Caki2 (cell line): ENCODE measurements at places on chromosomes 4 and X.
A peak's percentile ranks its signal among the peaks of the same experiment; 100 is the strongest.

- no peak for DNase-seq
Measured at GRCh38 chrX:37455381-37455780, 106.2 kb downstream of the PRRG1 start.

DNA sequence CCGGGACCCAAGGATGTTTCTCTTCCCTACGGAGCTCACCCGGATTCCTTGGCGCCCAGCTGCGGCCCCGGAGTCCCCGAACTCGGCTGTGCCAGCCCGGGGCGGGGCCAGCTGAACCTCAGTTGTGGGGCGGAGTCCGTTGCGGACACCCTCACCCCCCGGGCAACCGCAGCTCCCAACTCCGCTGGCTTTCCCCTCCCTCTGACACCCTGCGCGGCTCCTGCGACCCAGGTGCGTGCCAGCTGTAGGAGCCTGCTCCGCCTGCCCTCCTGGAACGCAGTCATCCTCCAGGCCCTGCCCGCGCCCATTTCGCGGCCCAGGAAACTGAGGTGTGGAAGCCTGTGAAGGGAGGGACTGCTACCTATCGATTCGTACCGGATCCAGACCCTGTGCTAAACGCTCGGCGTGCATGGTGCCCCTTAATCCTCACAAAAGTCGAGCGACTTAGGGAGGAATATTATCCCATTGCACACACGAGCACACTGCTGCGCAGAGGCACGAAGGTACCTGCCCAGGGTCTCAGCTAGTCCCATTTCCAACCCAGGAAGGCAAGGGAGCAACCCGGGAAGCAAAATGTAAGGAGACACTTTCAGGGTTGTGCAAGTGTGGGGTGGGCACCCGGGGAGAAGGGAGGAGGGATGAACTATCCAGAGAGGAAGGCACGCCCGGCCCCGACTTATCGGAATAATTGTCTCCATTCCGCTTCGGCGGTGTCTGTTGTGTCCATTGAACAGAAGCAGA, 12.3 kb downstream of the MSX1 start:
- no peak for DNase-seq

GRCh38 chrX:2823795-2824386, 4.8 kb upstream of the GYG2 start:
- no peak for DNase-seq

DNA sequence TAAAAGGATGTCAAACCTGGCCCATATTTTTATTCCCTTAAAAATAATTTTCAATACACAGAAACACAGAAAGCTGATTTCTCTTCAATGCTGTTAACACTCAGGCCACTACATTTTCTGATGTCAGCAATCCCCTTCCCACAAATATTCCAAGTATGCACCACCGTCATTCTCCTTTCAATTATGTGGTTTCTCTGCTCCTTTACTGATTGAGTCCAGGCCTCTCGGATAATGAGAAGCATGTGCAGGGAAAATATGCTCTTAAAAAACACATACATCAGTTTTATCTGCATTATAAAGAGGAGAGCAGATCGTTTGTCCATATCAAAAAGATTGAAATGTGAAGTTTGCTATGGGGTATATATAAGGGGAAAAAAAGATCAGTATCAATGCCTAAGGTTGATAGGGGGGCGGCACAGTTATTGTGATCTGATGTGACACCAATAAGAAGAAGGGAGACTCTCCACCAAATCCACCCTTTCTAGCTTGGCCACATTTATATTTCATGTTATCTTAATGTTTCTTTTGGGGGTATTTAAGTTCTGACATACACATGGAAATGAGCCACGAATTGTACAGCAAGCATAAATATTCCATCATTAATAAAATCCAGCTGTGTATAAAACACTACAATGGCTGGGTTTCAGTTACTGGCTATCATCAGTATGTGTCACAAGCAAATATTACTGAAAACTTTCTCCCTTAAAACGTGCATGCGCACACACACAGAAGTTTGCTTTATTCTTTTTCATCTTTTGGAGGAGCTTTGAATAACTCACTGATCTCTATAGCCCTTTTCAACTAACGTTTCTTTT, 6.4 kb downstream of the AMOT start:
- DNase-seq, result no peak

GRCh38 chr4:65670331-65671031, at the start of gene EPHA5:
EPHA5 (minus strand) TSS chr4:65670489; CDS start chr4:65669742, 747 bp downstream.
- peak; percentile 80 for DNase-seq

GRCh38 chr4:8286719-8287342, 17.3 kb downstream of the HTRA3 start:
- no peak for DNase-seq

DNA sequence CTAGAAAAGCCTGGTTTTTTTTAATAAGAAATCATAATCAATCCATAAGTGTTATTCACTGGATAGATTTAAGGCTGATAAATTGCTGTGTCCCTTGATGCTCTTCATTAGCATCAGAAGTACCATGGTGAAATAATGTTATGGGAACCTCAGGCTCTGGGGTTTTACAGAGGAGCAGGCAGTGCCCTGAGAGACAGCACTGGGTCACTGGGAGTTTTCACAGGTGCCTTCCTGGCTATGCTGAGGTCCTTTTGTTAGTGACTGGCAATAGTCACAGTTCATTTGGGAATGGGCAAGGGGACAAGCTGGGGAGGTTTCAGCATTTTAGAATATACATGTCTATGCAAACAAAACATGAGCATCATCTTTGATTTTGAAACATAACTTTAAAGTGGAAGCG, 38.6 kb downstream of the ANK2 start:
- DNase-seq, result no peak

GRCh38 chr4:13612569-13612968, 15.0 kb downstream of the BOD1L1 start:
- no peak for DNase-seq
